ENCODE measurements at places on chromosomes 13 and 19. TPM values are rescaled to one million over a fixed set of nuclear protein-coding genes. Genes with fewer than 3 reads are reported as not detected.

Gene CABP5
- not detected for total RNA-seq

Gene POLRMT
- 14.3 TPM for total RNA-seq

Gene MYO1F
- 0.49 TPM for total RNA-seq

Gene ZNF440
- 7.3 TPM for total RNA-seq

Gene ZNF433
- 2.9 TPM for total RNA-seq

Gene LILRA1
- not detected for total RNA-seq
